ENCODE measurements at places on chromosomes 3 and 15. TPM values are rescaled to one million over a fixed set of nuclear protein-coding genes. Genes with fewer than 3 reads are reported as not detected.

DNA sequence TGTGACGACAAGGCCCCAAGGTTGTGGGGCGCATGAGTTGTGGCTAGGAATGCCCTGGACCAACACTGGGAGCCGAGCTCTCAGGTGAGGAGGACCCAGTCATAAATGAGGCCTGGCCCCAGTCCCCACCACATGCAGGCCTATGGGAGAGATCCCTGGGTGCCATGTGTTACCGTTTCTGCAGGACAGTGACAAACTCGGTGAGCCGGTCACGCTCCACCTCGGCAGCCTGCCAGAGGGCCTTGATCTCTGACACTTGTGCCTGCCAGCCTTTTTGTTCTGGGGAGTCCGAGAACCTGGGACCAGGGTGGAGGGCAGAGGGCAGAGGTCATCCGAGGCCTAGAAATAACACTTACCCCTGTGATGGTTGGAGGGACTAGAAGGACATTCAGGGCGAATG, 27.7 kb upstream of the HHATL start:
- H3K36me3 ChIP-seq = no peaks in the 10 kb centered on the region
- no peak overlapping the region for H3K27ac ChIP-seq
- no peak for DNase-seq

GRCh38 chr15:39174332-39174731, 406.5 kb upstream of the THBS1 start:
- peaks cover 21% of the 10 kb centered on the region for H3K4me1 ChIP-seq
- H3K4me3 ChIP-seq = no peak overlapping the region
- no peaks in the 10 kb centered on the region for H3K36me3 ChIP-seq
- H3K27ac ChIP-seq = peak overlapping the region; percentile 4
- no peak for DNase-seq

- H3K27ac ChIP-seq = peak overlapping the region; percentile 28
- H3K36me3 ChIP-seq = no peaks in the 10 kb centered on the region
- no peak overlapping the region for H3K4me3 ChIP-seq
- DNase-seq = no peak
- peaks cover 33% of the 10 kb centered on the region for H3K4me1 ChIP-seq
Measured at GRCh38 chr3:114122027-114122709, 56.7 kb downstream of the DRD3 start.

GRCh38 chr3:37093481-37093880, 80.9 kb downstream of the LRRFIP2 start:
- peaks cover 2% of the 10 kb centered on the region for H3K36me3 ChIP-seq
- no peak overlapping the region for H3K27ac ChIP-seq
- no peak for DNase-seq
- H3K4me3 ChIP-seq = no peak overlapping the region
- peaks cover 28% of the 10 kb centered on the region for H3K4me1 ChIP-seq
- no peaks in the 10 kb centered on the region for H3K27me3 ChIP-seq

- no peak for DNase-seq
- no peaks in the 10 kb centered on the region for H3K27me3 ChIP-seq
- H3K27ac ChIP-seq = no peak overlapping the region
- peak overlapping the region; percentile 81 for H3K4me3 ChIP-seq
- H3K4me1 ChIP-seq = peaks cover 40% of the 10 kb centered on the region
Measured at GRCh38 chr3:14405360-14406238, 3.2 kb downstream of the SLC6A6 start.

DNA sequence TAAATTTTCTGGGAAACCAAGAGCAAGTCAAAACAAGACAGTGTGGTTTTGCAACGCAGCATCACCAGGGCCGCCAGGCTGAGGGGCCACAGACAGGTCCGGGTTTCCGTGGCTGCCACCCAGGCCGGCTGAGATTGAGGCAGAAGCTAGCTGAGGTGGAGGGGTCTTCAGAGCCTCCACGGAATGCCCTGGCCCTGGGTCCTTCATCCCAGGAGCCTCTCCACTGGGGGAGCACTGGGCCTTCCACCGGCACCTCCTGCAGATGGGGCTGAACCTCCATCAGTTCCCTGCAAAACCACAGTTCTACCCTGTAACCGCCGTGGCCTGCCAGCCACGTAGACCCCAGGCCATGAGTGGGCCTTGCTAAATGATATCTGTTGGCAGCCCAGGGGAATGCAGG, 152.7 kb downstream of the CHSY1 start:
- no peak for DNase-seq
- H3K4me1 ChIP-seq = peaks cover 8% of the 10 kb centered on the region
- H3K4me3 ChIP-seq = no peak overlapping the region
- H3K36me3 ChIP-seq = peaks cover 3% of the 10 kb centered on the region
- peaks cover 8% of the 10 kb centered on the region for H3K27me3 ChIP-seq

DNA sequence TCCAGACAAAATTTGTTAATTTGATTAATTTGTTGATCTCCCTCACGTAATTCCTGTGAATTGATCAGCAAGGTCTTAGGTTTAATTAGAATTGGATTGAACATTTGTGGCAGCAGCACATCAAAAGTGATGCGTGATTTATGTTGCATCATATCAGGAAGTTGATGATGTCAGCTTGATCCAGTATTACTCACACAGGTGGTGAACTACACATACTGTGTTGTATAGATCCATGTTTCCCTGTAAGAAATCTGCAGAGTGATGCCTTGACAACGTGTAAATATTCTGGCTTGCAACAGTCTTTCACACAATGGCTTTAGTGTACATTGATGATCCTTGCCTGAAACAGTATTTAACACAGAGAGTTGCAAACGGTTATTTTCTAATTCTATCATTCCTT, 200.4 kb downstream of the ADAMTSL3 start:
- peaks cover 8% of the 10 kb centered on the region for H3K4me1 ChIP-seq
- no peaks in the 10 kb centered on the region for H3K36me3 ChIP-seq
- no peak overlapping the region for H3K4me3 ChIP-seq
- DNase-seq = no peak

GRCh38 chr3:9231471-9231870, 18.0 kb downstream of the SRGAP3 start:
- H3K27me3 ChIP-seq = no peaks in the 10 kb centered on the region
- peak overlapping the region; percentile 87 for H3K27ac ChIP-seq
- H3K4me1 ChIP-seq = peaks cover 70% of the 10 kb centered on the region
- no peak for DNase-seq
- H3K36me3 ChIP-seq = peaks cover 13% of the 10 kb centered on the region

The MAGI1 gene
- total RNA-seq = 47.7 TPM

The ZDHHC23 gene
- 0.28 TPM for total RNA-seq

The CACNA2D2 gene
- 8.7 TPM for total RNA-seq

The PAQR9 gene
- 1.9 TPM for total RNA-seq

The IQGAP1 gene
- 46.1 TPM for total RNA-seq

The BAHD1 gene
- total RNA-seq = 25.6 TPM

The TUSC7 gene
- total RNA-seq = not detected

The CCRL2 gene
- not detected for total RNA-seq

Data from neural crest cell (in vitro differentiated cells).